ENCODE measurements at places on chromosomes 12 and 14.
A peak's percentile ranks its signal among the peaks of the same experiment; 100 is the strongest.

DNA sequence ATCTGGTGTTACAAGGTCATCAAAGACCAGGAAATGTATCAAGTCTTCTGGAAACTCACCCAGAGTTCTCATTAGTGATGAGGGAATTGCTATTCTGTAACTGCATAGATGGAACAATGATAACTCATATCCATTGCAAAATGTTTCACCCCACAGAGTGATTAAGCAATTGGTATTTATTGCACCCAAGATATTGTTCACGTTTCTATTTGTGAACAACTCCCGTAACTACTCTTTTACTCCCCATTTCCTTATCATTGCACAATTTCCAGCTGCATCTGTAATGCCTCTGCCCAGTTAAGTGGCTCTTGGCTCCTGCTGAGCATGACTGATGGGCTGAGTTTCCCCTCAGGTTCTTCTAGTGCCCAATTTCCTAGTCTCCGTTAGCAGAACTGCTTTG, 108.7 kb upstream of the PRICKLE1 start:
- DNase-seq: no peak

- no peak for DNase-seq
These were observed 133.6 kb upstream of the NOS1 start for GRCh38 chr12:117494833-117495655.

GRCh38 chr14:72591391-72591790, 302.5 kb downstream of the DPF3 start:
- DNase-seq: no peak

- DNase-seq: no peak
These were observed 24.0 kb upstream of the LGR5 start for GRCh38 chr12:71415336-71416231.

DNA sequence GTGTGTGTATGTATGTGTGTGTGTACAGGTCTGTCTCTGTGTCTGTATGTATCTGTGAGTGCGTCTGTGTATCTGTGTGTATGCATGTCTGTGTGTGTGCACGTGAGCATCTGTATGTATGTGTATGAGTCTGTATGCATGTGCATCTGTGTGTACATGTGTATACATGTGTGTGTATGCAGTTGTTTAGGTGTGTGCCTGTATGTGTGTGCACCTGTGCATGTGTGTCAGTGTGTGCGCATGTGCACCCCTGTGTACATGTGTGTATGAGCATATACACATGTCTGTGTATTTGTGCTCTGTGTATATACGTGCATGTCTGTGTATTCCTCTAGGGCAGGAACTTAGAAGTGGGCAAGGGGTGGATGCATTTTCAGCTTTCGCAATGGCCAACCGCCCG, 116.0 kb downstream of the TMEM132C start:
- no peak for DNase-seq

DNA sequence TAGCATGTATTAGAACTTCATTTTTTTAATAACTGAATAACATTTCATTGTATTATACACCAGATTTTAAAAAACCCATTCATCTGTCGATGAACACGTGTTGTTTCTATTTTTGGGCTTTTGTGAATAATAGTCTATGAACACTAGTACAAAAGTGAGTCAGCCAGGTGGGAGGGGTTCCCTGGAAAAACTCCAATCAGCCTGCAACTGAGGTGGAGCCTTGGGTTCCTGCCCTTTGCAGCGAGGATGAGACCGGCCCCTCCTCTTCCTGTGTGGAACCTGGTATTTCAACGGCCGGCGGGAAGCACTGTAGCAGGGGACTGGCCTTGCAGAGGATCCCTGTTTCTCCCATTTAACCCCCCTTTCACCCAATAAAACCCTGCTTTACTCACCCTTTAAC, 56.1 kb downstream of the LMNTD1 start:
- no peak for DNase-seq

DNA sequence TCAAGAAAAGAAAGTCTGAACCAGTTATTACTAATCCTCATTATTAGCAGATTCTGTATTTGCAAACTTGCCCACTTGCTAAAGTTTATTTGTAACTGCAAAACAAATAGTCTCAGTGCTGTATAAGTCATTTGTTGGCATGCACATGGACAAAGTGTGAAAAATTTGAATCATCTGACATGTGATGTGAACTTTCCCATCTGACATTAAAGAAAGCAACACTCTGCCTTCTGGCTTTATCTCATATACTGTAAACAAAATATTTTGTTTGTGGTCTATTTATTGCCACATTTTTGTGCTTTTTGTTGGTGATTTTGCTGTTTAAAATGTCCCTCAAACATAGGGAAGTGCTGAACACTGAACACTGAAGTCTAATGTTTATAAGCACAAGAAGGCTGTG, 513.8 kb downstream of the RPL10L start:
- DNase-seq: no peak

DNA sequence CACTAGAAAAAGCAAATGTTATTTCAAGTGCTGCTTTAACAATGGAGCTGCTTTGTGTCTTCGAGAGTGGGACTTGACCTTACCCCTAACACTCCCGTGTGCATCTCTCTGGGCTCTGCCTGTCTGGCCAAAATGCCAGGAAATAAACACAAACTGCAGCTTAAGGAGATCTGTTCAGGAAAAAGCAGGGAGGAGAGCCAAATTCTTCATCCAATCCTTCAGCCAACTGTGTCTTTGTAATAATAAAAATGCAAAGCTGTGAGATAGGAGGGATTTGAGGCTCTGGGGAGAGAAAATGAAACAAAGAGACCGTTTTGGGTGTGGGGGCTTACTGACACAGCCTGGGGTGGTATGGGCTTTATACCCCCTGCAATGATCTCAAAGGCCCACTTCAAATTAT, 85.8 kb upstream of the WSCD2 start:
- DNase-seq: no peak

DNA sequence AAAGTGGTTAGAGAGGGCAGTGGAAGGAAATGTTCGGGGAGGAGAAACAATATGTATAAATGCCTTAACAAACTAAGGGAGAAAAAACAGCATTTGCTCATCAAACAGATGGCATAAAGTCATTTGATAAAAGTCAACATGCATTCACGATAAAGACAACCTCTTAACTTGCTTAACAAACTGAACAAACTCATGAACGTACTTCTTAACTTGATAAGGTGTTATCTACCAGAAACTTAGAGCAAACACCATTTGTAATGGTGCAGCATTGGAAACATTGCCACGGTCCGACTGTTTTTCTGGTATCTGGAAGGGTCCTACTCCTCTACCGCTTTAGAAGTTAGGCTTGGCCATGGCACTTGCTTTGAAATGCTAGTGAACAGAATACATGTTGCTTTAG, 4.2 kb upstream of the RPS6KL1 start:
- no peak for DNase-seq

GRCh38 chr14:32986791-32987540, 48.3 kb downstream of the NPAS3 start:
- no peak for DNase-seq

DNA sequence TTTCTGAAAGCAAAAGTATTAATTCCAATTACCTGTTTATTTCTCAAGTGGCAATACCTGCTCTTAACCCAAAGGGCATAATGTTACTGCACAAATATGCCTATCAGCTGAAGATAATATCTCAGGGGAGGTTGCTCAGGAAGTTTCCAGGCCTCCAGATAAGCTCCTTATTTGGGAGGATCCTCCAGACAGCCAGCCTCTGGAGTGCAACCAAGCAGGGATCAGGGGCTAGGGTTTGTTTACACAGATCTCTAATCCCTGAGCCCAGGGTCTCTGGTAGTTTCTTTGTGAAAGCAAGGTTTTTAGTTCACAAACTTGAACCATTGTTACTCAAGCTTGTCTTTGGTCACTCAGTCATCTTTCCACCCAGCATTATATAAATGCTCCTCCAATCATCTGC, 124.4 kb downstream of the SLC38A4 start:
- no peak for DNase-seq

DNA sequence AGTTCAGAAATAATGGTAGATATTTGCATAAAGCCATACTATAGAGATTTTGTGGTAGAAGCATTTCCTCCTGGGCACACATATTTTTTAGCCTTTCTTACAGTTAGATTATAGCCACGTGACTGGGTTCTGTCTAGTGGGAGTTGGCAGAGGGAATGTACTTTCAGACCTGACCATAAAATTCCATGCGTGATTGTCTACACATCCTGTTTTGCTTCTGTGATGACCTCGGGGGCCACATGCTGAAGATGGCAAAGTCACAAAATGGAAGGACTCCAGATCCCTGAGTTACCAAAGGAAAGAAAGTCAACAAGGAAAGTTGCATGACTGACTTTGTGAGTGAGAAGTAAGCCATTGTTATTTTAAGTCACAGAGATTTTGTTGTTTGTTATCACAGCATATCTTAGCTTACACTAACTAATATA, 14.6 kb upstream of the MIA2 start:
- no peak for DNase-seq

- DNase-seq: no peak
These were observed 9.0 kb upstream of the DCD start for GRCh38 chr12:54657105-54657607.

- no peak for DNase-seq
These were observed 816.4 kb upstream of the FBXO33 start for GRCh38 chr14:40248671-40249070.

DNA sequence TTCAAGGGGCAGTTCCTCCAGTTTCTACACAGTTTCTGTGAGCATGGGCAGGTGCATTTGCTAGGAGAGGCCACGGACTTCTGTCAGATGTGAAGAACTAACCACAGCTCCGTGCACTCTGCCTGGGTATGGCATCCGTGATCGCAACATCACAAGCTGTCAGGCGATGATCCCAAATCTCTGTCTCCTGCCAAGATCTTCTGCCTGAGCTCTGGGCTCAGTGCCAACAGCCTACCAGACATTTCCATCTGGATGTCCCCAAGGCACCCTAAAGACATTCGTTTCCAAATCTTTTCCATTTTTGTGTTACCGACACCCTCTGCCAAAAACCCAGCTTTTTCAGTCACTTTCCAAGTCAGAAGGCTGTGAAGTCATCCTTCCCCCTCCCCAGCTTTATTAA, 292.1 kb downstream of the GLT1D1 start:
- DNase-seq: no peak

- DNase-seq: no peak
These were observed 8.6 kb upstream of the ALDH2 start for GRCh38 chr12:111758120-111758561.

- DNase-seq: no peak
These were observed 23.5 kb downstream of the CMKLR1 start for GRCh38 chr12:108315486-108316105.

DNA sequence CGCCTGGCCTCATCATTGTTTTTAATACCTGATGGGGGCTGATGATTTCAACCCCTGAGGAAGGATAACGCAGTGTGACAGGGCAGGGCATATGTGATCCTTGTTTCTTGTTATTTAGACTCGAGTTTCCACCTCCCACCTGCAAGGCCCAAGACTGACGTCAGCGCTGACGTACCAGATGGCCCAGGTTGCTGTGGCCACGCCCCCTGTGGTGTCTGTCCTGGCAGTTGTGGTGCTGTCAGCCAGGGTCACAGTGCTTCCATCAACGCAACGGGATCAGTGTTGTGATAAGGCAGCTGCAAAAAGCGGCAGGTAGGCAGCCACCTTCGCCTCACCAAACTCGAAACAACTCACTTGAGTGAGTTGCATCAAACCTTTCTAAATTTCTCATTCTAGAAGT, 18.4 kb downstream of the DDX51 start:
- DNase-seq: no peak

DNA sequence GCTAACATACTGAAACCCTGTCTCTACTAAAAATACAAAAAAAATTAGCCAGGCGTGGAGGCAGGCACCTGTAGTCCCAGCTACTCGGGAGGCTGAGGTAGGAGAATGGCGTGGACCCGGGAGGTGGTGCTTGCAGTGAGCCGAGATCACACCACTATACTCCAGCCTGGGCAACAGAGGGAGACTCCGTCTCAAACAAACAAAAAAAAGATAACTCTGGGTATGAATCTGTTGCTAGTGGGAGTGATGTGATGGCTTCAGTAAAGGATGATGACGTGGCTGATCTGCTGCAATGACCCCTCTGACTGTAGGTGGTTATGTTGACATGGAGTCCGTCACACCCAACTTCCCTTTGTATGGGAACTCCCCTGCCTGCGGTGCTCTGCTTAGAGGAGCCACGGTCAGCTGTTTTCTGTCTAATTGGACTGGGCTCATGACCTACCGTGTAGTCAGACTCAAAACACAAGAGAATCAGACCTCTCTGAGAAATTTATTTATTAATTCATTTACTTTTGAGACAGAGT, 59.1 kb upstream of the MED13L start:
- no peak for DNase-seq

- DNase-seq: peak; percentile 84
These were observed at the start of gene MCRS1 for GRCh38 chr12:49567611-49568441. Gene MCRS1 (minus strand): TSS chr12:49568142. CDS start chr12:49566731, 1,411 bp downstream.

GRCh38 chr14:30719137-30719536, 97.0 kb downstream of the SCFD1 start:
- DNase-seq: no peak

- no peak for DNase-seq
These were observed 329.1 kb upstream of the ATP2B1 start for GRCh38 chr12:90037740-90038139.

DNA sequence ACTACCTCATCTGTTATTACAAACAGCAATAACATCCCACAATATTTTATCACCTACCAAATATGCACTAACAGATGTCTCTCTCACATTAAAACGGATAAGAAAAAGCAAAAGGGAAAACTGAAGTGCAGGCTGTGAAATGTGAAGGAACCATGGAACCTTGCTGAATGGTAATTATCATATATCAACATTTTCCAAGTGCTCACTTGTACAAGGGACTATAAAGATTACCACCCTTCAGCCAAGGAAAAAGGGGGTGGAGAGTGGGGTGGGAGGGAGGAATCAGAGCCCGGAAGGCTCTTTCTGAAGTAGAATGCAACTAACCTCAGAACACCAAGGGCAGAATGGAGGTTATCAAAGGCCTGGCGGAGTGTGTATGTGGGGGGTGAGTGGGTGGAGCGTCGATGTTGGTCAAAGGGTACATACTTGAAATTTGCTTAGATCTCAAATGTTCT, 1.2 kb downstream of the SNX6 start:
- DNase-seq: peak; percentile 18

- DNase-seq: no peak
These were observed 20.3 kb upstream of the FOXG1 start for GRCh38 chr14:28746247-28746646.

DNA sequence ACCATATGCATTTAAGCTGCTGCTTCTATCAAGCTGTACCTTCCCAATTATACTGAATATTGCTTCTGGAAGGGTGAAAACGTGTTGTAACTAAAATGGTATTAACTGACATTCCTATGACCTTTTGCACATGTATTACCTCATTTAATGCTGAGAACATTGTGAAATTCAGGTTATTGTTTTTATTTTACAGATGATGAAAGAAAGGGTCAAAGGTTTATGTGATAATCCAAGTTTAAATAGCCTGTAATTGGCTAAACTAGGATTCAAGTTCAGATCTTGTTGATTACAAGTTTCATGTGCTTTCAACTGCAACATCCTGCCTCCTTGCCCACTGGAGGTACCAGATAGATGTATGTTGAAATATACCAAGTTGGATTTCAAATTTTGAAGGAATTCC, 433.3 kb upstream of the PRICKLE1 start:
- DNase-seq: no peak

Data from activated CD4-positive, alpha-beta T cell treated with anti-CD3 and anti-CD28 coated beads, Interleukin-2, amount 50 U/mL, for 4 hours (primary cell).